ENCODE measurements at places on chromosomes 11 and 22.

DNA sequence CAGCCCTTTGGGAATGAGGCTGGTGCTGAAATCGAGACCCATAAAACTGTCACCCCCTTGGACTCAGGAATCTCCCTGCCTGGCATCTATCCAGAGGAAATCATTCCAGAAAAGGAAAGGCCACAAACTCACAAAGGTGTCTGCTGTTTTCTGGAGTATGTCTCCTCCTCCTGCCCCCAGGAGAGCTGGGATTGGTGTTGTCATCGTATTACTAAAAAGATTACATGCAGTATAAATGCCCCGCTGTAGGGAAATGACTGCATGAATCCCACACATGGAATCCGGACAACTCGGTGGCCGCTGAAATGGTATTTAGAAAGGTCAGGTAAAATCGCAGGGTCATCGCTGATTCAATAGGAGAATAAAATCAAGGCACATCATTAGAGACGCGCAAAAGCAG lies 18.9 kb upstream of the RFPL3 start:
- no peak for DNase-seq

- peak; percentile 56 for DNase-seq
Observed at GRCh38 chr11:47551086-47551485, 1.8 kb downstream of the CELF1 start.

DNA sequence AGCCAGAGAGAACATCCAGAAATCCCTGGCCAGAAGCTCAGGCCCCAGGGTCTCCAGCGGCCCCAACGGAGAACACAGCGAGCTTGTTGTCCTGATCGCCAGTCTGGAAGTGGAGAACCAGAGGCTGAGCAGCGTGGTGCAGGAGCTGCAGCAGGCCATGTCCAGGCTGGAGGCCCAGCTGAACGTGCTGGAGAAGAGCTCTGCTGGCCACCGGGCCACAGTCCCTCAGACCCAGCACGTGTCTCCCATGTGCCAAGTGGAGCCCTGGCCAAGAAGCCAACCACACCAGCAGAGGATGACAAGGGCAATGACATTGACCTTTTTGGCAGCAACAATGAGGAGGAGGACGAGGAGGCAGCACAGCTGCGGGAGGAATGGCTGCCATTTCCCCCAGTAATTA lies 20.6 kb upstream of the SCGB1D1 start:
- DNase-seq, result no peak

- no peak for DNase-seq
Observed at GRCh38 chr22:36234919-36235318, 4.4 kb downstream of the APOL2 start.

DNA sequence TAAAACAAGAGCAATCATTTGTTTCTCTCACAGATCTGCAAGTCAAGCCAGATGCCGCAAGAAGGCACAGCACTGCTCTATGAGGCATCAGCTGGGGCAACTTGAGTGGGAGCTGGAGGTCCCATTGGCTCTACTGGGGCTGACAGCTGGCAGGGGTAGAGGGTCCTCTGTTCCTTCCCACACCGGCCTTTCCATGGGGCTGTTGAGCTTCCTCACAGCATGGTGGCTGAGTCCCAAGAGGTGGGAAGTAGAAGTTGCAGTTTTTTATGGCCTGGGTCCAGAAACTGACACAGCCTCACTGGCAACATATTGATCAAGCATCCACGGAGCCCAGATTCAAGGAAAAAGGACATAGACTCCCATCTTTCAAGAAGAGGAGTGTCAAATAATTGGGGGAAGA lies 34.4 kb downstream of the RPL3 start:
- DNase-seq, result no peak

- no peak for DNase-seq
Observed at GRCh38 chr11:2366276-2366675, 10.8 kb upstream of the CD81 start.

GRCh38 chr11:17401316-17401715 lies 12.9 kb upstream of the KCNJ11 start:
- DNase-seq, result no peak

DNA sequence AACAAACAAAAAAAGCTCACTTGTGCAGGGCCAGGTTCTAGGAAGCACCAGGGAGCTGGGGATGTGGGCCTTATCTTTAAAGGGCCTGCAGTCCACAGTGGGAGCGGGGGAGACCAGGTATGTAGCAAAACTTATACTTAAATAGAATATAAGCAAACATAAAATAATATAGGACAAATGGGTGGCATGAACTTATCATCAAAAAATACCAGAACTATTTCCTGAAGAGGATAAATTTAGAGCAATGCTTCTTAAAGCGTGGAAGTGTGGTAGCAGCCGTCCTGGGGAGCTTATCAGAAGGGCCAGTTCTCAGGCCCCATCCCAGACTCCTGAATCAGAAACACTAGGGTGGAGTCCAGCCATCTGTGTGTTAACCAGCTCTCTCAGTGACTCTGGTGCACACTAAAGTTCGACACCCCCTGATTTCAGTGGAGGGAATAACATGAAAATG lies 9.3 kb downstream of the VPS26B start:
- no peak for DNase-seq

- no peak for DNase-seq
Observed at GRCh38 chr11:114216796-114217180, 79.4 kb upstream of the NNMT start.

DNA sequence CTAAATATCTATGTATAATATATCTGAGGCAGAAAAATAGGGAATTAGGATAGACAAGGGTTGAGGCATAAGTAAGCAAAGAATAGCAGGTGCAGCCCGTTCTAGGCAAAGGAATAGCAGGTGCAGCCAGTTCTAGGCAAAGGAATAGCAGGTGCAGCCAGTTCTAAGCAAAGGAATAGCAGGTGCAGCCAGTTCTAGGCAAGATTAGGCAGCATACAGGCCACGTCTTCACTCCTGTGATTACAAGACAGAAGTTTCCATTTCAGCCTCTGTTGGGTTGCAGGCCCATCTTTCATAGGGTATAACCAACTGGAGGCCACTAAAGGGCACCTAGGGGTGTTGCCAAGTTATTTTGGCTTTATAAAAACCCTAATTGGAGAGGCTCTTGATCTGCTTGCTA lies 28.8 kb upstream of the CHORDC1 start:
- no peak for DNase-seq

- no peak for DNase-seq
Observed at GRCh38 chr22:45485261-45485660, 17.4 kb upstream of the FBLN1 start.

- no peak for DNase-seq
Observed at GRCh38 chr22:48894064-48894671, 933.5 kb downstream of the BRD1 start.

GRCh38 chr11:25535467-25536272 lies 796.3 kb upstream of the ANO3 start:
- DNase-seq, result no peak

GRCh38 chr11:122813894-122814270 lies 24.4 kb upstream of the CRTAM start:
- no peak for DNase-seq

- DNase-seq, result no peak
Observed at GRCh38 chr11:31809541-31809856, 1.6 kb downstream of the PAX6 start.

GRCh38 chr22:23767673-23768548 lies at the start of gene CHCHD10:
Gene CHCHD10 (minus strand): TSS chr22:23767972. CDS start chr22:23767874, 98 bp downstream.
- peak; percentile 85 for DNase-seq

- DNase-seq, result peak; percentile 86
Observed at GRCh38 chr11:110712659-110713448, 617 bp upstream of the ARHGAP20 start.

GRCh38 chr11:23932485-23932898 lies 564.4 kb upstream of the LUZP2 start:
- no peak for DNase-seq

GRCh38 chr11:9576701-9577381 lies 3.4 kb downstream of the WEE1 start:
- no peak for DNase-seq

DNA sequence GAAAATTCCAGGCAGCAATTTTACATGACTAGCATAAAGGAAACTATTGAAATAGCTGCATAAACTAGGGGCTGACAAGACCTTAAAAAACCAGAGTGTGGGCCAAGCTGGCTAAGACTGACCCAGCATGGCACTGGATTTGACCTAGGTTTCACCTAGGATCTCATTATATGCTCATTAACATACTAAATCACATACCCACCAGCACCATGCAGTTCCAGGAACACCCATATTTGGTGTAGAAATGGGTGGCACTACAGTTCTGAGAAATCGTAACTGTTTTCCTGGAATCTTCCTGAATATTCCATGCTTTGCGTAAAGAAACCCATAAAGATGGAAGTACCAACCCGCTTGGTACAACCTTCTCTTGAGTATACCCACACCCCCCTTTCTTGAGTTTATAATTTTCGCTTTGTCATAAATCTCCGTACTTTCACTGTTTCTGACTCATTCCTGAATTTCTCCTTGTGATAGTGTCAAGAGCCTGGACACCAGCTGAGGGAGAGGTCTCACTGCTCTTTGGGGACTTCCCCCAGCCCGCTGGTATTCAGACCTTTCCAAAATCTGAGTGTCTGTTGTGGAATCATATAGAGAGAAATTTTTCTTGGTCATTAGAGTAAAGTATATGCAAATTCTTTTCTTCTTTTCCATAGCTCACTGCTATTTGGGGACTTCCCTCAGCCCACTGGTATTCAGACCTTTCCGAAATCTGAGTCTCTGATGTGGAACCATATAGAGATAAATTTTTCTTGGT lies 55.1 kb downstream of the MTMR3 start:
- DNase-seq, result no peak

GRCh38 chr11:106785913-106786650 lies 232.2 kb downstream of the GUCY1A2 start:
- DNase-seq, result peak; percentile 89

- DNase-seq, result no peak
Observed at GRCh38 chr11:824292-824880, 3.3 kb upstream of the CRACR2B start.

- DNase-seq, result no peak
Observed at GRCh38 chr11:1087279-1087960, 12.7 kb downstream of the MUC2 start.

DNA sequence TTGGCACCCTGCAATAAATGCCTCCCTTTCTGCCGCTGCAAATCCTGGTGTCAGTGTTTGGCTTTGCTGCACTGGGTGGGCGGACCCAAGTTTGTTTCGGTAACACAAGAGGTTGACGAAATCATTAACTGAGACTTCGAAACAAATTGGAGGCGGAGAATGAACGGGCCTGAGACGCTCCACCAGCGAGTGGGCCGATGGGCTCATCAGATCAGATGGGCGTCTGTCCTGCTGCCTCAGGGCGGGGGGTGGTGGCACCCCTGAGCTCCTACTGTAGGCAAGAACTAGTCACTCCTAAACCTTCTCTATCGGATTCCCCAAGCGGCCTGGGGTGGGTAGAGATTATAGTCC lies 918 bp upstream of the CAPN5 start:
- DNase-seq, result peak; percentile 29

DNA sequence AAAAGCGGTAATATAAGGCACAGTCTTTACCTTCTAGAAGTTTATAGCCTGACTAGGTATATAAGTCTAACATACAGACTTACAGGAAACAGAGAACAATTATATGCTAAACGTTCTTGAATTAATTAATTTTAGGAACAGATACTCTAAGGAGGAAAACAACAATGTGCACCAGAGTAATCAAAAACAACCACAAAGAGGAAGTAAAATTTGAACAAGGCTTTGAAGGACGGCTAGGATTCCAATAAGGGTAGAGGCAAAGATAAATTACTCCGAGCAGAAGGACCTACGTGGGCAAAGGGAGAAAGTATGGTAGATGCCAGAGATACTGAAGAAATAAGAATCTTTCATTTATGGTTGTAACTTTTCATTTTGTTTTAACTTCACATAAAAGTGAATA lies 54.4 kb downstream of the ENTHD1 start:
- no peak for DNase-seq

DNA sequence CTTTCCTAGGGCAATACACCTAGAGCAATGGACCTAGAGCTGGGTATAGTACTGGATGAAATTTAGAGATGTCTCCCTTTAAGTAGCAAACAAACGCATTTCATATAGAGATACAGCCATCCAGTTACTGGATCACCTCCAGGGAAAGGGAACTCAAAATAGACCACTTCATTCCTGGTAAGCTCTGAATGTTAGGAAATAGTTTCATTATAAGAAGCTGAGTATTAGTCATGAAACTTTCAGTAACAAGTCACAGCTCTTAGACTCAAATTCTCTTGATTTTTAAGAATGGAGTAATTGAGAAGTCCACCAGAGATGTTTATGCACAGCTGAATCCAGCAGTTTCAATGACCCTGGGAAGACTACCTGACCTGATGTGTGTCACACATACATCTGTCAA lies 221.9 kb downstream of the FAM76B start:
- DNase-seq, result no peak

- no peak for DNase-seq
Observed at GRCh38 chr22:37898441-37899181, 7.5 kb upstream of the MICALL1 start.

- no peak for DNase-seq
Observed at GRCh38 chr22:23862103-23862502, 4.4 kb downstream of the SLC2A11 start.

DNA sequence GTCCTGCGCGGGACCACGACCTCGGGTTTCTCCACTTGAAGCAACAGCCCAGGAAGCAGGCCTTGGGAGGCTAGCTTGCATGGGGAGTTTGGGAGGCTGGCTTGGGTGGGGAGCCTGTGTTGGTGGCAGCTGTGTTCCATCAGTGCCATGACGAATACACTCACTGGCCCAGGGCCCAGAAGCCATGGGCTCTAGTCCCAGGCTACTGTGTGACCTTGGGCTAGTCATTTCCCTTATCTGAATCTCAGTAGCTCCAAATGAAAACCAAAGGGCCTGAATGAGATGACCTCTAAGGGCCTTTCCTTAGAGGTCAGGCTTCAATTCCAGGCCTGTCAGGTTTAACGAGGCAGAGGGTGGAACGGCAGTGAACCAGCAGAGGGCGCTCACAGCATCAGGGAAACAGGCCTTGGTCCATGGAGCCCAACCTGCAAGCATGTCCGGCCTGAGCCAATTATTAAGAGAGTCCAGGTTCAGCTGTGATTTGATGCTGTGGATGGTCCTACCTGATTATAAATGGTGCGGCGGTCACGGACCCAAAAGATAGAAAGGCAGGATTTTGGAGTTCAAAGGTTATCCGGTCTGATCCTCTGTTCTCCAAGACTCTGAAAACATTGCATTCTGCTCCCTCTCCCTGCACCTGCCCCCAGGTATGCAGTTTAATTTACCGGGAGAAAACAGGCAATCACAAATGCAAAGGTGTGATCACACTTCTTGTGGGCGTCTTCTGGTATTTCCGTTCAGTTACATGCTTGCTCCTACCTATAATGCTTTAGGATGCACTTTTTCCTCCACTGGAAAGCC lies 15.9 kb downstream of the PTPN5 start:
- peak; percentile 10 for DNase-seq

- no peak for DNase-seq
Observed at GRCh38 chr11:134036492-134037045, 32.3 kb upstream of the JAM3 start.

GRCh38 chr11:45481026-45481425 lies 184.4 kb downstream of the CHST1 start:
- no peak for DNase-seq

- no peak for DNase-seq
Observed at GRCh38 chr11:109155291-109155690, 266.7 kb upstream of the C11orf87 start.

All from G401 (cell line).